Effector CD8-positive, alpha-beta T cell (primary cell): ENCODE measurements at places on chromosomes 1 and 21.

- no peak for DNase-seq
These were observed 39.4 kb downstream of the DMRTB1 start for GRCh38 chr1:53498555-53499131.

GRCh38 chr21:32240851-32241687 is 37.8 kb downstream of the MIS18A start:
- no peak for DNase-seq

- DNase-seq, result peak; percentile 17
These were observed 1.3 kb downstream of the AHDC1 start for GRCh38 chr1:27602462-27603308.

DNA sequence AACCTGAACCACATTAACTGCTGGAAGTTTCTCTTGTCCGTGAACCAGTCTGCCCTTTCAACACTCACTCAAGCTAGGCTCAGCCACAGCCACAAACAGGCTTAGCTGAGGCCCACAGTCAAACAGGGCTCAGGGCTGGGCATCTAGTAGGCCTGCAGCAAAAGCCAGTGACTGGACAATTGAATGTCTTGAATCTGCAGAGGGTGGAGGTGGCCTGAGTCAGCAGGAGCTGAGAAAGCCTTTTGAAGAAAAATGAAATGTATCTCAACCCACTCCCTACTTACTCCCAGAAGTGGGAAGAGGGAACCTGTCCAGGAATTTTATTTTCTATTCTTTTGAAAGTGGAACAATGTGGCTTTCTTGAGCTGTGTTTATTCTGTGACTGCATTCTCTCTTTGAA is 95.4 kb downstream of the PTPRU start:
- DNase-seq, result no peak

DNA sequence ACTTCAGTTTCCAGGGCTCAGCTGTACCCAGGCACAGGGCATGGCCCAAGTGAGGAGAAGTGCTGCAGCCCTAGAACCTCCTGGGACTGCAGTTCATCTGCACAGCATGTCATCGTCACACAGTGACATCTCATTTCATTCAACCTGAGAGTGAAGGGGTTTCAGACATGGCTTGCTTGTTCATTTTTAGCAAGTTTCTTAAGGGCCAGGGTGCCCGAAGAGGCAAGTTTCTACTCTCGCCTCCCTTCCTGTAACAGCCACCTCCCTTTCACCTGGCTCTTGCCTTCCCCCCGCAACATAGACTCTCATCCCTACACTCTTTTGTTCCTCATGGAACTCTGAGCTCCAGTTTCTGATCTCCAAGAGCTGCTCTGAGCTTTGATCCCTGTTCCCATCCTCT is 108.1 kb downstream of the C1orf21 start:
- no peak for DNase-seq

DNA sequence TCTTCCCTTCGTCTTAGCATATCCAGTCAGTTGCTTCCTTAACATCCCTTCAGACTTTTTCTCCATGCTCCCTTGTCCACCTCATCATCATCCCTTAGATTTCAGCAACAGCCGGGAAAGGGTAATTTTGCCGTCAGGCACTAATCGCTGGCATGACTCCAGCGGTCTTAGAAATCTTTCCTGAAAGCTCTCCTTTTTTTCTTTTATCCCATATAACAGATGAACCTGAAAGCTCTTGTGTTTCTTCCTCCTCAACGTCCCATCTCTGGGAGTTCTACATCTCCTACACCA is 10.4 kb upstream of the BOLA1 start:
- no peak for DNase-seq

GRCh38 chr21:45408271-45408791 is 3.4 kb downstream of the COL18A1 start:
- DNase-seq, result no peak

- no peak for DNase-seq
These were observed 197.4 kb downstream of the ADGRL2 start for GRCh38 chr1:81998165-81998564.

DNA sequence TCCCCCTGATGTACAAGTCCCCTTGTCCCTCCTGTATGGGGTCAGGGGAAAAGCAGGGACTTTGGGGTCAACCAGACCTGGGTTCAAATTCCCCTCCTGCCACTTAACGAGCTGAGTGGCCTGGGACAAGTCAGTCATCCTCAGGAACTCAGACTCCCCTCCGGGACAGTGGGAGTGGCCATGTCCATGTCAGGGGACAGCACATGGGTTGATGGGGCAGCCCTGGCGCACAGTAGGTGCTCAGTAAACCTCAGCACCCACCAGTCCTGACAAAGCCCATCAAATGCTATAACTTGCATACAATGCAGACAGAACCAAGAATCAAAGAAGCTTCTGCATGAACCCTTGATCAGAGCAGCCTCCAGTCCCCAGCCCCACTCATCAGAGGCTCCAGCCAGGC is 30.0 kb downstream of the MATN1 start:
- DNase-seq, result no peak

- peak; percentile 46 for DNase-seq
These were observed 66.3 kb downstream of the CD58 start for GRCh38 chr1:116504308-116505156.

DNA sequence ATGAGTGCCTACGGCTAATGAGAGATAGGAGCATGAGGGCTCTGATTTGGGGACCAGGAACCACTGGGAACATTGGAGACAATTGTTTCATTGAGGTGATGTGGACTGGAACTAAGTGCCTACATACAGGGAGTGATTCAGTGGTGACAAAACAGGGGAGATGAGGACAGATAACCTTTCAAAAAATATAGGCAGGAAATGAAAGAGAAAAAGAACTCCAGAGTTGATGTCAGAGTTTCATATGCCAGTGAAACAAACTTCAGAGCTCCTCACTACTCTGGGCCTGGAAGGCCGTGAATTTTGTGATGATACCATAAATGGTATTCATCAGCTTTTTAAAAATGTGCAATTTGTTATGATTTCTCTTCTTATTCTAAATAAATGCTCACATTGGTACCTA is 39.3 kb downstream of the FASLG start:
- no peak for DNase-seq

DNA sequence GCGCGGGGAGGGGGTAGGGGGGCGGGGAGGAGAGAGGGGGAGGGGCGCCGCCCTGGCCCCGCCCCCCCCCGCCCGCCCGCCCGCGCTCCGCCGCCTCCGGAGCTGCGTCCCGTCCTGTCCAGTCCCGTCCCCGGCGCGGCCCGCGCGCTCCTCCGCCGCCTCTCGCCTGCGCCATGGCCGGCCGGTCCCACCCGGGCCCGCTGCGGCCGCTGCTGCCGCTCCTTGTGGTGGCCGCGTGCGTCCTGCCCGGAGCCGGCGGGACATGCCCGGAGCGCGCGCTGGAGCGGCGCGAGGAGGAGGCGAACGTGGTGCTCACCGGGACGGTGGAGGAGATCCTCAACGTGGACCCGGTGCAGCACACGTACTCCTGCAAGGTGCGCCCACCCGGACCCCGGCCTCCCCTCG is at the start of gene AGRN:
Gene AGRN, plus strand, starts transcription at position 121 of the 405 bp plus-strand sequence. Its CDS starts 53 bp downstream, at position 174.
- no peak for DNase-seq

GRCh38 chr21:30818837-30819610 is 6.0 kb upstream of the KRTAP8-1 start:
- DNase-seq, result no peak

DNA sequence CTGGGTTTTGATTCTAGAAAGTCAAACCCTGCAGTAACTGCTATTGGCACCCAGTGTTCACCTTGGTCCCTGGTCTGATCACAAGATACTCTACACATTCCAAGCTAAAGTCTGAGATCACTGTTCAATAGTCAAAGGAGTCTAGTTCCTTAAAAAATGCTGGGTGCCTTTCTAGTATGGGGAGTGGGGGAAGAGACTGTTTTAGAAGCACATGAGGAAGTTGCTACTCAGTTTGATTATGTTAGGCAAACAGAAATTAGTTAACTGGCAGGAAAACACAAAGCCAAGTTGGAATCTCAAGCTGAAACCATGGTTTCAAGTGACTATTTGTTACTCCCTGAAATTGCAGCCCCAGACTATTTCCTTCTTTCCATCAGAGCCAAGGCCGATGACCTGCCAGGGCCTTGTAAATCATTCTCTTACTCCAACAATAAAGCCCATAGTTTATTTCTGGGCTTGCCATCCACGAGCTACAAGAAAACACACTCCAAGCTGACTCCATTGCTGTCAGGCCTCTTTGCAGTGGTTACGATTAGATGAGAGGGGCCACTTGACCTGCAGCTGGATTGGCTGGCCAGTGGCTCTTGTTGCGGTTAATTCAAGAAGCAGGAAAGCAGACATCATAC is 21.1 kb upstream of the VTCN1 start:
- DNase-seq, result no peak

DNA sequence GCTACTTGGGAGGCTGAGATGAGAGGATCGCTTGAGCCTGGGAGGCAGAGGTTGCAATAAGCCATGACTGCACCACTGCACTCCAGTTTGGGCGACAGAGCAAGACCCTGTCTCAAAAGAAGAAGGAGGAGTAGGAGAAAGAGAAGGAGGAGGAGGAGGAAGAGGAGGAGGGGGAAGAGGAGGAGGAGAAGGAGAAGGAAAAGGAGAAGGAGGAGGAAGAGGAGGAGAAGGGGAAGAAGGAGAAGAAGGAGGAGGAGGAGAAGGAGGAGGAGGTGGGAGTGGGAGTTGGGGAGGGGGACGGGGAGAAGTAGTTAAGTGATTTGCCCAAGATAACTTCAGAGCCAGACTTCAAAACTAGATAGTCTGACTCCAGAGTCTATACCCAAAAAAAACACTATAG is 55.5 kb upstream of the FOXD3 start:
- no peak for DNase-seq

- no peak for DNase-seq
These were observed 3.2 kb downstream of the EDARADD start for GRCh38 chr1:236397173-236397759.

DNA sequence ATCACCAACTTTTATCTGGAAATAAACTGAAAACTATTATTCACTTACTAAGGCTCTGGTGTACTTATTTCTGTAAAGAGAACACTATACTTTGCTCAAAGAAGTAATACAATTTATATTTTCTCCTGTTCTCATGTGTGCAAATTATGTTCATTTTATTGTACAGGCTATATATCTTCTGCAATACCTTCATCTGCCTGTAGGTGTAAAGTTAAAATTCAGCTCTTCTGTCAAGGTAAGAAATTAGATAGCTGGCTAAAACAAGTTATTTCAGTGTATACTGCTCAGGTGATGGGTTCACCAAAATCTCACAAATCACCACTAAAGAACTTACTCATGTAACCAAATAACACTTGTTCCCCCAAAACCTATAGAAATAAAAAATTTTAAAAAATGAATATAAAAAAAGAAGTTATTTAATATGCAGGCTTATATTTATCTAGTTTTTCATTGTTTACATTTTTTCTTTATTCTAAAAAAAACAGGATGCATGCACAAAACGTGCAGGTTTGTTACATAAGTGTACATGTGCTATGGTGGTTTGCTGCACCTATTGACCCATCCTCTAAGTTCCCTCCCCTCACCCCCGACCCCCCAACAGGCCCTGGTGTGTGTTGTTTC is 81.5 kb downstream of the PTGER3 start:
- DNase-seq, result no peak
